CD4-positive, alpha-beta T cell treated with Interleukin-4 for 4 hours (primary cell): ENCODE measurements at places on chromosomes 6 and 20.
A peak's percentile ranks its signal among the peaks of the same experiment; 100 is the strongest.

- peak; percentile 27 for DNase-seq
Measured at GRCh38 chr6:15326067-15326614, 80.3 kb downstream of the JARID2 start.

GRCh38 chr6:31580438-31580740, 1.8 kb downstream of the LTB start:
- DNase-seq: no peak

DNA sequence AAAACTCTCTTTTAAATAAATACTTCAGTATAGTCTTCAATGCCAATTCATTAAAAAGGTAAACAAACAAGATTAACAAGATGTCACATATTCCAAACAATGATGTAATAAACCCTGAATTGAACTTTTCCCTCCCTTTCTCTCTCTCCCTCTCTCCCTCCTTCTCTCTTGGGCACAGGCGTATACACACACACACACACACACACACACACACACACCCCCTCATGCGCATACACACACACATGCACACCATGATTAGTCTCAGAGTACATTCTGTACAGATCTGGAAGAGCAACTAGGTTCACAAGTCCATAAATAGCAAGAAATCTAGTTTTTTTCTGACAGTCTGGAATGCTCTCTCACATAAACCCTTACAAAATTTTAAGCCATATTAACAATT, 128.3 kb downstream of the DST start:
- DNase-seq: no peak

DNA sequence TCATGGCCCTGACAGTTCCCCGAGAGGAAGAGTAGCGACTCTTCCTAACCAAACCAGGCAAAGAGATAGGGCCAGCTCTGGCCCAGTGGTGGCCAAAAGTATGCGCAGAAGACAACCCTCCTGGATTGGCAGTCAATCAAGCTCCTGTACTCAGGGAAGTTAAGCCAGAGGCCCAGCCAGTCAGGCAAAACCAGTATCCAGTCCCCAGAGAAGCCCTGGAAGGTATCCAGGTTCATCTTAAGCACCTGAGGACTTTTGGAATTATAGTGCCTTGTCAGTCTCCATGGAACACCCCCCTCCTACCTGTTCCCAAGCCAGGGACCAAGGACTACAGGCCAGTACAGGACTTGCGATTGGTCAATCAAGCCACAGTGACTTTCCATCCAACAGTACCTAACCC, 298.3 kb downstream of the RNGTT start:
- DNase-seq: no peak

DNA sequence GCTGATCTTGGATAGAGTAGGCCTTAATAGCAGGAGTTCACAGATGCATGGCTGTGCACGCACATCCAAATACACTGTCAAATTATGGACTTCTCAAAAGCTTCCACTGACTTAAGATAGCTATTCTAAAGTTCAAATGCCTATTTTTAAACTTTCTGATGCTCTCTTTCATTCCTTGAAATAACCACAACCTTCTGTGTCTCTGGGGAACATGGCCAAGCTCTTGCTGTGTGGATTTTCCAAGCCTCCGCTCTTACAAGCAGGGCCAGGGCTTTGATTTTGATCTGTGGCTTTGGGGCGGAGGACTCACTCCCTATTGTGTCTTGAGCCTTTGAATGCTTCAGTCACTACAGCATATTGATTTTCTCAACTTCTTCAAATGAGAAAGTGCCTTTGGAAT, 35.7 kb upstream of the SNRPB2 start:
- no peak for DNase-seq

GRCh38 chr20:56897318-56897957, 268.3 kb downstream of the TFAP2C start:
- DNase-seq: no peak

DNA sequence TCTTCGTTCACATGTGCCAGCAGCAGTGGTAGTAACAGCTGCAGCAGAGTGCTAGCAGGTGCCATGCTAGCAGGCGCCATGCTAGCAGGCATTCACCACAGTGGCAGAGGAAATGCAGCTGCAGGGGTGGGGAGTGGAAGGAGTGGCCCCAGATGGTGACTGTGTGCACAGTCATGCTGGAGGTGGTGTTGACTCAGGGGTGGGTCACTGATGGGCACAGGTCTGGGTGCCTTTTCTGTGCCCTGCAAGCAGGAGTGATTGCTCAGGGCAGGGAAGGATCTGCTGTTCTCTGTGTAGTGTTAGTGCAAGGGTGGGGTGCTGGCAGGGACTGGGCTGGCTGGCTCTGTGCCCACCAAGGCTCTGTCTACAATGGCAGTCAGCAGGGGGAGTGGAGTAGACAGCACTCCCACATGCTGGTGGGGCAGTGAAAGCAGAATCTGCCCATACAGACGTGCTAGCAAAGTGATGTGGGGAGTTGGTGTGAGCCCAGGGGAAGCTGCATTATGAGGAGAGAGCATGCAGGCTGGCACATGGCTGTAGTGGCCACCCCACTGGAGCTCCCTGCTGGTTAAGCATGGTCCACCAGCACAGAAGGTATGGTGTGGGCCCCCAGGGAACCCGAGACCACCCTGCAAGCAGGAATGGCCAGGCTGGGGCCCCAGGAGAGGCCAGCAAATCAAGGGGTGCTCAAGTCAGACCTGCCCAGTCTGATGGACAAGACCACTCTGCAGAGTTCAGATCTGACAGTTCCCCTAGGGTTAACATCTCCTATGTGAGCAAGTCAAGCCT, 11.4 kb upstream of the TSPYL4 start:
- DNase-seq: no peak

GRCh38 chr20:12166053-12166717, 248.5 kb downstream of the BTBD3 start:
- DNase-seq: no peak

- DNase-seq: no peak
Measured at GRCh38 chr6:1895721-1896120, 286.0 kb downstream of the FOXC1 start.

DNA sequence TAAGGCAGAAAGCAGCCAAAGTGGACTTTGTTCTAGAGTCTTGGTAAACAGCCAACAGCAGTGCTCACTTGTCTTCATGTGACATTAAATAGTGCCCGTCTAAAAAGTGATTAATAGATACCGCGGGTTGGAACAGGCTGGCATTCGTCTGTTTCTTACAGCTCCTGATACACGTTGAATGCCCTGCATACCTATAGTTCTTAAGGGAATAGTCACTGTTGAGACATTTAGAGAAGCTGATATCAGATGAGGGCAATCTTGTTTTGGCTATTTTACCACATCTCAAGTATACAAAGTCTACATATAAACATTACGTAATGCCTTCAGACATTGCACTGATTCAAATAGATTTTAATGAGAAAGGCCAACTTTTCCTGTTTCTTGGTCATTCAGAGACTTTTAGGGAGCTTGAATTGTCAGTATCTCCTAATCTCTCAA, 374.9 kb upstream of the FLRT3 start:
- no peak for DNase-seq

DNA sequence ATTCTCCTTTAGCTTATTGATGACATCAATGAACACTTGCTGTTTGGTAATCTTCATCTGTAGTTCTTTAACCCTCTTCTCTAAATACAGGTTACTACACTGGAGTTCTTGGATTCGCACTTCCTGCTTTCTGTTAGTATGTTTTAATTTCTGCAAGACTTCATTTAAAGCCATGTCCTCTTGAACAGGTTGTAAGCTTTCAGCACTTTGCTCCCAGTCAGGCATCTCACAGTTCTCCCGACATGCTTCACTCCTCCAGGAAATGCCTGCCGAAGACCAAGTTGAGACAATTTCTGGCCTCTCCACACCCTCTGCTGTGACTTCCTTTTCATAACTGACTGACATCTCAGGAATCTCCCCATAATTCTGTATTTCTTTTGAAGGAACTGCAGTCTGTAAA, 15.8 kb downstream of the CAGE1 start:
- DNase-seq: no peak

DNA sequence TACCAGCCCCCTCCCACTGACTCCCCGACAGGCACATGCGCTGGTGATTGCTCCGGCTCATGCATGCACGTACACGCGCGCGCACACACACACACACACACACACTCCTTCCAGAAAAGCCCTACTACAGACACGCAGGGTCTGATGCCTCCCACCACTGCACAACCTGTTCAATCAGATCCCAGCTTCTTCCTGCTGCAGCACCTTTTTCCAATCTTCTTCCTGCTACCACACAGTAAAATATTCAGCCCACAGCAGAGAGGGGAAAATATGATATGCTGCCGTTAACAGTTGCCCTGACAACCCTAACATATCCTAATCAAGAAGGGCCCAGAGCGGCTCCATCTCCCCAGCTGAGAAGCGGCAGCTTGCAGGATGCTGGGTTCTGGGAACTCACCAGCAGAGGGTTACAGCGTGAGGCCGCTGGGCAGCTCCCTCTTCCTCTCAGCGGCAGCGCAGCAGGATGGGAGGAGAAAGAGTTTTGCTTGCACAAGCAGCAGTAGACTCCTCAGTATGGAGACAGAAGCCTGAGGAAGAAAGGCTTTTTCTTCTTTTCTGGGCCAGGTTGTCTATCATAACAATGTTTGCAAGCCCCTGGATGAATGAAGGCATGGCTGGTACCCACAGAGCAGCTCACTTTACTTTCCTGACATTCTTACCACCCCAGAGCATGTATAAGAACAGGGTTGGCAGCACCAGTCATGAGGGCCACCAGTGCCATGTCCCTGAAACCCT, 23.9 kb downstream of the MAP7 start:
- peak; percentile 4 for DNase-seq

- no peak for DNase-seq
Measured at GRCh38 chr6:74152096-74152675, 456.2 kb downstream of the CD109 start.

GRCh38 chr20:9457136-9457535, 57.3 kb upstream of the LAMP5 start:
- DNase-seq: no peak

DNA sequence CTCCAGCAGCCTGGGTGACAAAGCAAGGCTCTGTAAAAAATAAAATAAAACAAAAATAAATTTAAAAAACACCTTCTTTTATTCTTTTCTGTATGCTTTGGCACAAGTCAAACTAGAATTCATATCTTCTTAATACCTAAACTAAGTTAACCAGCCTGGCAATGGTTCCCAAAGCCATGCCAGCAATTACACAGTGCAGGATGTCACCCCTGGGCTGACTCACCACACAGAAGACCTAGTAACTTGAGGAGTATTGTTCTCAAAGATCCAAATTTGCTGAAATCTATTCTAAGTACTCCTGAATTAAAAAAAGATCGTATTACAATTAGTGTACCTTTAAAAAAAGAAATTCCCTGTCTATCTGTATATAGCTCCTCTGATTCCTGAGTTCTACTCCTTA, 162.7 kb upstream of the SGK1 start:
- no peak for DNase-seq

GRCh38 chr6:13927203-13927602, 2.5 kb downstream of the RNF182 start:
- no peak for DNase-seq

GRCh38 chr6:161407581-161407980, 133.7 kb upstream of the AGPAT4 start:
- no peak for DNase-seq

- no peak for DNase-seq
Measured at GRCh38 chr6:161351858-161352257, 78.0 kb upstream of the AGPAT4 start.

GRCh38 chr6:73032586-73032985, 192.7 kb downstream of the KHDC1L start:
- no peak for DNase-seq

- DNase-seq: peak; percentile 13
Measured at GRCh38 chr20:32050851-32051556, 1.0 kb upstream of the HCK start.

DNA sequence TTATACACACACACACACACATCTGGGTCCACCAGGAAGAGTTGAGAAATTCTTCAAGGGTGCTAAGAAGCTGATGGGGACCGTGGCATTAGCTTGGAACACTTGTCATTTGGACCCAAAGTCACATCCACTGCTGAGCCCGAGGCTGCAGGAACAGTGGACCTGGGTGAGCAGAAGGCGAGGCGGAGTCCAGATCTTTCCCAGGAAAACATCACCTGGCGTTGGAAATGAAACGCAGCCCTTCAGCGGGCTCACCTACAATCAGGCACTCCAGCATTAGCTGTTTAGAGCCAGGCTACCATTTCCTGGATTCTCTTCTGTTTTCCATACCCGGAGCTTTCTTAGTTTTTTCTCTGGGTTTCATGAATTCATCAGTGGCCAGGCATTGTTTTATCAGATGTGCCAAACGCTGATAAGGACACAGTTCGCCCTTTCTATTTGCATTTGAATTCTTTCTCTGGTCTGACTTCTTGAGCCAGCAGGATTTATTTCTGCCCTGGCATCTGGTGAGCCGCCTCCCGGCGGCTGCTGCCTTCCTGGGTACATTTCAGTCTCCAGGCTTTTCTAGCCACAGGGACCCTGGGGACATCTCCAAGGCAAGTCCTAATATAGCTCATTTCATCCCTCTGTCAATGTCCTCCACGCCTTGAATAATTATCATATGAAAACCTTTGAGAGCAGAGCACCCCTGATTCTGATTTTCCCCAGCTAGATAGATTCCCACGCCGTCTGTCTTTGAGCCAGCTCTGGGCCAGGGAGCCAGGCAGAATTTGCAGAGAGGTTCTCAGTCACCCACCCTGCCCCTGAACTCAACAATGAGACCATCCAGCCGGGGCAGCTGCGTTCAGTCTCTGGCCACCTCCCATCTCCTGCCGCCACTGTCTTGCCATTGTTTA, 170.9 kb downstream of the TTLL2 start:
- DNase-seq: no peak

- no peak for DNase-seq
Measured at GRCh38 chr6:96017070-96017359, 1.2 kb downstream of the FUT9 start.

DNA sequence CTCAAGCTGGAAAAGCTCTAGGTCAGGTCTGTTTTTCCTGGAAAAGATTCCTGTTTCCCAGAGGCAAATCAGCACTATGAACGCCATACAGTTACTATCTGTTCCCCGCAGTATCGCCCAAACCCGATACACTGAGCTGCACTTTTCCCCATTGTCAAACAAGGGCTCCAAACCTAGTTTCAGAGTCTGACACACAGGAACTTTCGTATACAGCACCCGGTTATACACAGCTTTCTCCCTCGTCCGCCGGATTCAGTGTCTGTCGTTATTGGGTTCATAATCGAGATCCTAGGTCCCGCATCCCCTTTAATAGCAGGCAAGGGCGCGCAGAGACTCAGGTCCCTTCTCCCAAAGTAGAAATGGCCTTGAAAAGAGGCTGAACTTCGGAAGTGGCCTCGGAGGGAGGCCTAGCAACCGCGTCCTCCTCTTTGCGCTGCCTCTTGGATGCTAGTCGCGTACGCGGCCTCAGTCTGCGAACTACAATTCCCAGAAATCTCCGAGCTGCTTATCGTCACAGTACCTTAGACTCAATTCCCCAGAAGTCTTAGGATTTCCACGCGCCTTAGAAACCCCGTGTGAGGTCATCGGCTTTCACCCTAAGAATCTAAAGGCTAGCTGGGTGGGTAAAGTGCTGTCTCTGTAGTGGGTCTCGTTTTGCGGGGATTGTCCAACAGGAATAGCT, 34.2 kb downstream of the ZNF391 start:
- no peak for DNase-seq

- no peak for DNase-seq
Measured at GRCh38 chr6:168581236-168581635, 140.3 kb downstream of the SMOC2 start.

GRCh38 chr6:106178900-106179299, 92.8 kb downstream of the PRDM1 start:
- DNase-seq: no peak

- peak; percentile 47 for DNase-seq
Measured at GRCh38 chr6:116010790-116011401, 49.8 kb downstream of the FRK start.
